ENCODE measurements at places on chromosomes 5 and 9.
A peak's percentile ranks its signal among the peaks of the same experiment; 100 is the strongest.

GRCh38 chr5:179128041-179128365, 67.8 kb downstream of the ZNF354C start:
- no peak for DNase-seq

DNA sequence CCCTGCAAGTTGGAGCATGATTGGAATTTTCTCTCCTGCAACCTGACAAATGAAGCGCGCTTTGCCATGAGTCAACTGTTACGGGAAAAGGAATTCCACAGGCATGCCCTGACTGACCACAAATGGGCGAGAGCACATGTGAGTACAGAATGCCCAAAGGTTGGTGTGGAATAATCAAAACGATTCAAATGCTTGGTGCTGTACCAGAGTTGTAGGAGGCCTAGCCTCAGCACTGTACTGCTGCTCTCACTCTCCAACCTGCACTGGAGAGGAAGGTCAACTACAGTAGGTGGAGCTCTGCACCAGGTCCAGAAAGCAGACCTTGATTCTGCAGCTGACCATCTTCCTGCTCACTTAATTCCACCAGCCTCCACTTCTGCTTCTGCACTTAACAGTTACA, 406.9 kb upstream of the ACTBL2 start:
- no peak for DNase-seq

- no peak for DNase-seq
Observed at GRCh38 chr5:179061025-179061424, 852 bp downstream of the ZNF354C start.

- no peak for DNase-seq
Observed at GRCh38 chr5:171549274-171549673, 129.8 kb downstream of the FGF18 start.

- DNase-seq, result no peak
Observed at GRCh38 chr9:2043243-2043642, 28.1 kb downstream of the SMARCA2 start.

- peak; percentile 26 for DNase-seq
Observed at GRCh38 chr9:114538241-114538640, 33.0 kb upstream of the WHRN start.

GRCh38 chr9:129241725-129242124, 63.7 kb upstream of the IER5L start:
- no peak for DNase-seq
